ENCODE measurements at places on chromosomes 5 and 9. TPM values are rescaled to one million over a fixed set of nuclear protein-coding genes. Genes with fewer than 3 reads are reported as not detected.
A peak's percentile ranks its signal among the peaks of the same experiment; 100 is the strongest.

Gene EPB41L4B
- 25.7 TPM for total RNA-seq

Gene ZDHHC11B
- total RNA-seq = 0.11 TPM

Gene KCNT1
- total RNA-seq = not detected

DNA sequence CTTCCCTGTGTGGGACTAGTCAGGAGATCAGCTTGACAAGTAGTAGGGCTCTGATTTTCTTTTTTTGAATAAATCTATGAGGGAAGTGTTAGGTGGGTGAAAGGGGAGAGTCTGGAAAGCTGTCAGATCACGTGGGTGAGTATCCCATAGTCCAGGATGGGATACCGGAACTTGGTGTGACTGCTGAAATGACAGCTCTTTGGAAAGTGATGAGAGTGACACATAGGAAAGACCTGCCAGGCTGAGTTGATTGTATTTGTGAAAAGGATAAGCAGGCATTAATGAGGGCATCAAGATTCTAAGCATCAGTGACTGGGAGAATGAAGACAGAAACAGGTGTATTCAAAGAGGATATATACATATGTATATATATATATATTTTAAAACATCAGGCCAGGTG lies 35.6 kb downstream of the ACTBL2 start:
- no peaks in the 10 kb centered on the region for H3K36me3 ChIP-seq
- H3K27me3 ChIP-seq = no peaks in the 10 kb centered on the region
- DNase-seq = no peak
- no peak overlapping the region for H3K4me3 ChIP-seq
- no peaks in the 10 kb centered on the region for H3K4me1 ChIP-seq
- no peak overlapping the region for H3K27ac ChIP-seq

Gene ACOT12
- total RNA-seq = not detected

Gene SYNPO
- total RNA-seq = 0.09 TPM

DNA sequence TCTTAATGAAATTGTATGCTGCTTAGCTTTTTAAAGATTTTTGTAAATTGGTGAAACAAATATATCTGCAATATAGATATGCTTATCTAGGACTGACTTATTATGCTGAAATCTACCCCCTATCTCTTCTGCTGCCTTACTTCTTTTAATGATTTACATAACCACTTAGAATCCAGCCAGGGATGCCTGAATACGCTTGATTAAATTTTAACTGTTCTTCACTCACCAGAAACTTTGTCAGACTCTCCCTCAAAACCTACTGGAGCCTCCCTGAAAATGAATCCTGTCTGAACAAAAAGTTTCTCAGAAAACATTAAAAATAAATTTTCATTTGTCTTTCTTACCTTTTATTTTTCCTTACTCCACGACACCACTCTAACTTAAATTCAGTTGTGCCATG lies 111.7 kb downstream of the ST8SIA4 start:
- no peak overlapping the region for H3K27ac ChIP-seq
- DNase-seq = no peak
- no peaks in the 10 kb centered on the region for H3K36me3 ChIP-seq
- no peaks in the 10 kb centered on the region for H3K4me1 ChIP-seq

DNA sequence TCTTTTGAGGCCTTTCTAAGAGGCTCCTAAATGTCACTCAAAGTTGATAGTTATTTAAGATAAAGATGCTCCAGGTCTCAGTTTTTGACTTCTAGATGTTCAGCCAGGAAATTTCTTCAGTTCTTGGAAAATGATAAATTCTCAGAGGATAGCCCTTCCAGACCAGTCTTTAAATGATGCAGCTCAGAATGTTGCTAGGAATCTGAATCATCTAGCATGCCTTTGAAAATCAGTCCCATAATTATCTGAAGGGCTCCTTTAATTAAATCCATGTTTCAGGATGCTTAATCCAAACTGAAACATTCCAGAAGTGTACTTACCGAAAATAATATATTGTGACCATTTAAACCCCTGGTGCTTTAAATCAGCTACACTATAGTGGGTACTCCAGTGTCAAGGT lies 107.5 kb upstream of the FBN2 start:
- H3K36me3 ChIP-seq = no peaks in the 10 kb centered on the region
- no peak overlapping the region for H3K4me3 ChIP-seq
- no peak overlapping the region for H3K27ac ChIP-seq
- H3K27me3 ChIP-seq = no peaks in the 10 kb centered on the region

DNA sequence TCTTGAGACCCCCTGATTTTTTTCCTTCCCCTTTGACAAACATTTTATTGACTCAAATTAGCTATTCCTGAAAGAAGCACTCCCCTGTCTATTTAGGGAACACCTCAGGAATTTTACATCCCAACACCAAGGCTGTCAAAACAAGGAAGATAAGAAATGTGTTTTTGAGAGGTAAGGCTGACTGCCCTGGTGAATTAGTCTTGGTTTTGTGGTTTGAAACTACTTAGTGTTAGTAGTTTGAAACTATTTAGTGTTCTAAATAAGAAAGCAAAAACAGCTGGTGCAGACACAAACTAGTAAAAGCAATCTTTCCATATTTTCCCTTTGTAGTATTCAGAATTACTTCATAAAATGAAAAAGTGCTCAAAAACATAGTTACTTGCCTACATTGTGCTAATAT lies 120.7 kb downstream of the PCSK1 start:
- no peak overlapping the region for H3K4me3 ChIP-seq
- no peaks in the 10 kb centered on the region for H3K27me3 ChIP-seq
- no peaks in the 10 kb centered on the region for H3K36me3 ChIP-seq
- H3K27ac ChIP-seq = no peak overlapping the region

DNA sequence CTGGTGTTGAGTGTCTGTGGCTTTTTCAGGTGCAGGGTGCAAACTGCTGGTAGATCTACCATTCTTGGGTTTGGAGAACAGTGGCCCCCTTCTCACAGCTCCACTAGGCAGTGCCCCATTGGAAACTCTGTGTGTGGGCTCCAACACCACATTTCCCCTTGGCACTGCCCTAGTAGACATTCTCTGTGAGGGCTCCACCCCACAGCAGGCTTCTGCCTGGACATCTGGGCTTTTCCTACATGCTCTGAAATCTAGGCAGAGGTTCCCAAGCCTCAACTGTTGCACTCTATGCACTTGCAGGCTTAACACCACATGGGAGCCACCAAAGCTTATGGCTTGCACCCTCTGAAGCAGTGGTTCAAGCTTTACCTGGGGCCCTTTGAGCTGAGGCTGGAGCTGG lies 80.9 kb downstream of the BARX1 start:
- H3K27ac ChIP-seq = no peak overlapping the region
- peaks cover 5% of the 10 kb centered on the region for H3K27me3 ChIP-seq
- no peak overlapping the region for H3K4me3 ChIP-seq
- H3K4me1 ChIP-seq = no peaks in the 10 kb centered on the region
- no peaks in the 10 kb centered on the region for H3K36me3 ChIP-seq

Gene SOWAHA
- 2.0 TPM for total RNA-seq

DNA sequence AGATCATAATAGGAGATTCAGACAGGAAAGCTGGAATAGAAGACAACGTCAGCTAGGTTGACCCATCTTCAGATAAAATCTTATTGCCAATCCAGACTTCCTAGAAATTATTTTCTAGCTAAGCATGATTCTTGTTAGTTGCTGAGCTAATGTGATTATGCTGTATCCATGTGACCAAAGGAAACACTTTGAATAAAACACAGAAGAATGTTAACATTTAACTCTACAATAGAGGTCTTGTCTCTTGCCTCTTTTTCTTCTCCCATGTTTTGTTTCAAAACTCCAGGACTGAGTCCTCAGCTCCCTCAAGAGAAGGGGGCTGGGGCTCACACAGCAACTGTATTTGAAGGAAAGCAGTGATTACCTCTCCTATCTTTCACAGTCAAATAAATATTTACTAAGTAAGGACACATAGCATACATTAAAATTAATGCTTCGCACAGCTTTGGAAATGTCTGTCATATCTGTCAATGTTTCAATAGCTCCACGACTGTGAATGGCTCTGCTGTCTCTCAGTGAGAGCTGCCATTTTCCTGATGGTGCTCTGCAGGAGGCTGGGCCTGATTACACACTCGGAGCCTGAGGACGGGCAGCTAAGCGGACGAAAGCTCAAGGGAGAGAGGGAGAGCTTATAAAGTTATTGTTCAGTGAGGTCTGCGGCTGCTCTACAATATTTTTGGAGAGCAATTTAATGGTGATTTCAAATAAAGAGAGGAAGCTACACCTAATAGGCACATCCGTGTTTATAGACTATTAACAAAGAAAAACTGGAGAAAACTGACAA lies 64.8 kb upstream of the ZNF462 start:
- no peaks in the 10 kb centered on the region for H3K36me3 ChIP-seq
- H3K27ac ChIP-seq = no peak overlapping the region
- no peak for DNase-seq
- no peaks in the 10 kb centered on the region for H3K27me3 ChIP-seq
- H3K4me3 ChIP-seq = no peak overlapping the region

- no peaks in the 10 kb centered on the region for H3K27me3 ChIP-seq
- H3K36me3 ChIP-seq = no peaks in the 10 kb centered on the region
- H3K4me3 ChIP-seq = no peak overlapping the region
- no peak overlapping the region for H3K27ac ChIP-seq
- no peak for DNase-seq
These were observed 96.3 kb downstream of the CDH18 start for GRCh38 chr5:19891658-19892057.

GRCh38 chr5:135986401-135986800 lies 31.6 kb upstream of the LECT2 start:
- H3K27me3 ChIP-seq = no peaks in the 10 kb centered on the region
- H3K4me1 ChIP-seq = peaks cover 10% of the 10 kb centered on the region
- no peak overlapping the region for H3K4me3 ChIP-seq
- H3K27ac ChIP-seq = no peak overlapping the region

Gene EMB
- total RNA-seq = not detected

DNA sequence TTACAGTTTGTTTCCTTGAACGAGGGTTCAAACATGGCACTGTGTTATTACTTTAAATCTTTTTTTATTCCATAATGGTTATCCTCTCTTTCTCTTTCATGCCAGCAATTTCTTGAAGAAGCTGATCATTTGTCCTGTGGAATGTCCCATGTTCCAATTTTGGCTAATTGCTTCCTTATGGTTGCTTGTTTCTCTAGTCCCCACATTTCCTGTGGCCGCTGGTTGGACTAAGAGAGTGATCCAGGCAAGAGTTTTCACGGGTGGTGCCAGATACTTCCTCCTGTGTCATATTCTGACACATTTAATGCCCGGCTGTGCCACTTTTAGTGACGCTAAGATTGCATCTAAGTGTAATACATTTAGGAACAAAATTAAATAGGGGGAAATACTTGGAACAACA lies 83.8 kb upstream of the FAM169A start:
- peaks cover 96% of the 10 kb centered on the region for H3K4me1 ChIP-seq
- no peak overlapping the region for H3K4me3 ChIP-seq
- no peak for DNase-seq
- no peaks in the 10 kb centered on the region for H3K27me3 ChIP-seq
- H3K36me3 ChIP-seq = no peaks in the 10 kb centered on the region

- no peak overlapping the region for H3K27ac ChIP-seq
- H3K27me3 ChIP-seq = no peaks in the 10 kb centered on the region
- H3K4me3 ChIP-seq = no peak overlapping the region
- peaks cover 21% of the 10 kb centered on the region for H3K4me1 ChIP-seq
These were observed 90.2 kb downstream of the RAPGEF1 start for GRCh38 chr9:131649646-131650045.

GRCh38 chr9:112861638-112862555 lies 28.8 kb downstream of the SLC46A2 start:
- H3K27ac ChIP-seq = no peak overlapping the region
- peaks cover 1% of the 10 kb centered on the region for H3K36me3 ChIP-seq
- H3K27me3 ChIP-seq = no peaks in the 10 kb centered on the region
- DNase-seq = no peak
- peaks cover 9% of the 10 kb centered on the region for H3K4me1 ChIP-seq

DNA sequence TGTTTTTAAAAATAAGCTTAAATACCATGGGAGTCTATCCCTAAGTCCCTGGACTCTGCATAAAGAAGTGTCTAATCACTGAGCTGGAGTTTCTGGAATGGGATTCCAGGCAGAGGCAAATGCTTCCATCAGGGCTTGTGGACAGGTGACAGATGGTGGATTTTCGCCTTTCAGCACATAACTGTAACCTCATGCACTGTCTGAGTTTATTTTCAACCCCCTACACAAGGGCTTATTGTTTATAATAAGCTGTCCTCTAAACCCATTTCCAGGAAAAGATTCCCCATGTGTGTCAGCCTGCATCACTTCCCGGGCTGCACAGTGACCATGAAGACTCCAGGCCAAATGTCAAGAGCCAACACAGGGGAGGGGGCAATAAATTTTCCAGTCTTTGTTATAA lies 264.0 kb downstream of the PIK3R1 start:
- no peaks in the 10 kb centered on the region for H3K36me3 ChIP-seq
- H3K4me1 ChIP-seq = peaks cover 8% of the 10 kb centered on the region
- no peak overlapping the region for H3K4me3 ChIP-seq
- DNase-seq = no peak
- no peaks in the 10 kb centered on the region for H3K27me3 ChIP-seq

Gene DNAI1
- not detected for total RNA-seq

DNA sequence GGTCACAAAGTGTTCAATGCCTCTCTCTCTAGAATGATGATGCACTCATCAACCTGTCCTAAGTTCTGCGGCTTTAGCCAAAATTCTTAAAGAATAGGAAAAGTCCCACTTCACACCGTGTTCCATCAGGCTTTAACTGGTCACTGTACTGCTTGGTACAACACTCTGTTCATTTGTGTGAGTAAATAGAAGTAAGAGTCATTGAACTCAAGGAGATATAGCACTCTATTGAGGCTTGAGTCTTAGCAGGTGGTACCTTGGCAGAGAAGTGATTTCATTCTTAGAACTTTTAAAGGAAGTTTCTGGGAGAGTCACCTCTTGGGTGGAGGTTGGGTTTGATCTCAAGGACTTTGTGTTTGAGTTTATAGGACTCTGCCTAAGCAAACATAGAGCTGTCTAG lies 92.6 kb downstream of the TENT4A start:
- DNase-seq = no peak
- H3K4me1 ChIP-seq = no peaks in the 10 kb centered on the region
- H3K4me3 ChIP-seq = no peak overlapping the region
- no peak overlapping the region for H3K27ac ChIP-seq
- H3K36me3 ChIP-seq = no peaks in the 10 kb centered on the region

Gene C9orf72
- total RNA-seq = 3.1 TPM

GRCh38 chr9:127828262-127829031 lies 25.8 kb downstream of the FPGS start:
- peak overlapping the region; percentile 42 for H3K4me3 ChIP-seq
- DNase-seq = peak; percentile 83
- no peaks in the 10 kb centered on the region for H3K36me3 ChIP-seq
- peak overlapping the region; percentile 43 for H3K27ac ChIP-seq
- peaks cover 42% of the 10 kb centered on the region for H3K4me1 ChIP-seq

DNA sequence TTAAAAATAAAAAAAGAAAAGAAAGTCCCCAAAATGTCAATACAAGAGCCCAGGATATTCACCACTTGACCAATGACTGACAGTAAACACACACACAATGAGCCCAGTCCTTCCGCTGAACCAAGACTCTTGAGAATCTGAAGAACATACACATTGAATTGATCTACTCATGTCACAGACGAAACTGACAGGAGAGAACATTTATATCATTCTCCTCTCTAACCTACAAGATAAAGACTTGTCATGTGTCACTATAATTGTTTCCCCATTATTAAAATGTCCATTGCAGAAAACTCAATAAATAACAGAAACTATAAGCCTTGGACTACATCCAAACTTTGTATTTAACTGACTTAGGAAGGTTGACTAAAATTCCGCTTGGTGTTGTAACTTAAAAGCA lies 296.7 kb downstream of the EPB41L4A start:
- no peak overlapping the region for H3K4me3 ChIP-seq
- H3K27me3 ChIP-seq = no peaks in the 10 kb centered on the region
- H3K36me3 ChIP-seq = no peaks in the 10 kb centered on the region
- no peaks in the 10 kb centered on the region for H3K4me1 ChIP-seq
- no peak for DNase-seq

- H3K27ac ChIP-seq = no peak overlapping the region
- H3K36me3 ChIP-seq = no peaks in the 10 kb centered on the region
- no peak for DNase-seq
- no peak overlapping the region for H3K4me3 ChIP-seq
- no peaks in the 10 kb centered on the region for H3K4me1 ChIP-seq
These were observed 100.6 kb downstream of the ELAVL2 start for GRCh38 chr9:23725279-23725946.

Gene SLC9A3
- total RNA-seq = 1.2 TPM
